ENCODE measurements at places on chromosomes 16 and 17.

DNA sequence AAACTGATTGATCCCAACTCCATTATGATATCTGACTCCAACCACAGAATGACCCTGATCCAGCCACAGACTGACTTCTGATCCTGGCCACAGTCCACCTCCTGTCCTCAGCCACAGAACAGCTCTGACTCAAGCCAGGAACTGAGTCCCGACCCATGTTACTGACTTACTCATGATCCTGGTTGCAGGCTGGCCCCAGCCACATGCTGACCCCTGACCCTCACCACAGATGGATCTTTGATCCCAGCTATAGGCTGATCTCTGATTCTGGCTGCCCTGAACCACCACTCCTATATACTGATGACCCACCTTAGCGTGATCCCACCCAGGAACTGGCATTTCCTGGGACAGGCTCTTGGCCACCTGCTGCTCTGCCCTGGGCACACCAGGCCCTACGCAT lies 32.2 kb upstream of the IL21R start:
- no peak for DNase-seq

DNA sequence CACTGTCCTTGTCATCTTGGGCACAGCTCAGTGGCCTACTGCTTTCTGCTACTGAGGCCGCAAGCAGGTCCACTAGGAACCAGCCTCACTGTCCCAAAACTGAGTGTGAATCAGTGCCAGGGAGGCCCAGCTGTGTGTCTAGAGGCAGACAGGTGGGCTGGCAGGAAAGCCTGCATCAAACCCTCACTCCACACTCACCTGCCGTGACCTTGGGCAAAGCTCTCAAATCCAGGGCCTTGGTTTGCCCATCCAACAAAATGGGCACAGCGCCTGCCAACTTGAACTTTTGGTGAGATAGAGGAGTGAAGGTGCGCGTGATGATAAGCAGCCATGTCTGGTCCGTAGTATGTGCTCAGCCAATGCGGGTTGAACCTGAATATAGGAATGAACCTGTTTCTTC lies 14.8 kb downstream of the ATP2C2 start:
- DNase-seq: no peak

- DNase-seq: no peak
These were observed 45.9 kb downstream of the ABAT start for GRCh38 chr16:8720080-8720966.

DNA sequence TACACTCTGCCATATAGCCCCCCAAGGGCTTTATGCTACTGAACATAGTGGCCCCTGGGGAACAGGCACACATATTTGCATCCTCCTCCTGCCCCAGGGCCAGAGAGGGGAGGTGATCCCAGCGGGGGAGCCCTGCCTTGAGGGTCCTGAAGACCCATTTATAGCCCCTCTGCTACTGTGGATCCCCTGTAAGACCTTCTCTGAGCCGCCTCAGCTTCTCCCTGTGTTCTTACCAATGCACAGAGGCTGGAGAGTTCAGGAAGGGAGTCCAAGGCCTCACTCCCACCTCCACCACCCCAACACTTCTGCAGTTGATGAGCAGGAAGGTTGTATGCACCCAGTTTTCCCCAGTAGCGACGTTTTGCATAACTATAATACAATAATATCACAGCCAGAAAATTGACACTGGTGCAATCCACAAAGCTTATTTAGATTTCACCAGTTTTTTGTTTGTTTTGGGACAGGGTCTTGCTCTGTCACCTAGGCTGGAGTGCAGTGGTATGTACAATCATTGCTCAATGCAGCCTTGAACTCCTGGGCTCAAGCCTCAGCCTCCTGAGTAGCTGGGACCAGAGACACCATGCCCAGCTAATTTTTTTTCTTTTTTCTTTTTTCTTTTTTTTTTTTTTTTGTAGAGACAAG lies 1.3 kb upstream of the FAM83G start:
- no peak for DNase-seq

GRCh38 chr17:56186222-56186786 lies 33.0 kb downstream of the ANKFN1 start:
- DNase-seq: no peak

GRCh38 chr16:78386557-78387324 lies 287.3 kb downstream of the WWOX start:
- DNase-seq: no peak

- DNase-seq: no peak
These were observed 3.6 kb downstream of the RNF166 start for GRCh38 chr16:88702371-88703210.

DNA sequence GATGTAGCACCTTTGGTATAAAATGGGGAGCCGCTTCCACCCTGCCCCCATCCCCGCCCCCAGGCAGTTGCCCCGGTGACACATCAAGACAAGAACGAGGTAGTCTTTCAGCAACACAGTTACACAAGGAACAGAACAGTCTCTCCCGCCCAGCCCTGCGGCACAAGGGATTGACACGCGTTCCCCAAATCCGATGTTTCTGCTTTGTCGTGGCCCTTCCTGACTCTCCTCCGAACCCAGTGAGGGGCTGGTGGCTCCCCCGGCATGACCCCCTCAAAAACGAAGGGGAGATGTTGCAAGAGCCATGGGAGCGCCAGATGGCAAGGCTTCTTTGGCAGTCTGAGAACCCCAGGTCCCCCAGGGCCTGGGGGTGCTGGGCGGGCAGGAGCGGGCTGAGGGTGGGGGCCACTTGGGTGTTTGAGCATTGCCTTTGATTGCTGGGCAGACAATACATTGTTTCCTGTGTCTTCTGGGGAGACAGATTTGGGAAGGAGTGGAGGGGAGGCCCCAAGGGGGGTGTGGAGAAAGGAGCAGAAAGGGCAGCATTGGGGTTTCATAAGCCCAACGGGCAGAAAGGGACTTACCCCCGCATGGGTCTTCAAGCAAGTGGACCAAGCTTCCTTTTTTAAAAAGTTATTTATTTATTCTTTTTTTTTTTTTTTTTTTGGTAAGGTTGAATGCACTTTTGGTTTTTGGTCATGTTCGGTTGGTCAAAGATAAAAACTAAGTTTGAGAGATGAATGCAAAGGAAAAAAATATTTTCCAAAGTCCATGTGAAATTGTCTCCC lies 16.6 kb downstream of the COL1A1 start:
- no peak for DNase-seq

DNA sequence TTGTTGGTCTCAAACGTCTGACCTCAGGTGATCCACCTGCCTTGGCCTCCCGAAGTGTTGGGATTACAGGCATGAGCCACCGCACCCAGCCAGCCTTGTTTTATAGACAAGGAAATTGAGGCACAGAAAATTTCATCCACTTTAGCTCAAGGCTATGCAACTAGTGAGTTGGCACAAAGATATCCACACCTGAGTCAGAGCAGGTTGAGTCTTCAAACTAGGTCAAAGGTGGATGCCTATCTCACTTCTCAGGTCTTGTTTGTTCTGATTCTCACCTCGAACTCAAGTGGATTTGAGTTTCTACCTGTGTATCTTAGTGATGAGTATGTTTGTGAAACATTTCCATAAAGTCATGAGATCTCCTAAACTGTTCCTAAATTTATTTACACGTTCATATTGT lies 35.6 kb upstream of the GAS7 start:
- DNase-seq: no peak

DNA sequence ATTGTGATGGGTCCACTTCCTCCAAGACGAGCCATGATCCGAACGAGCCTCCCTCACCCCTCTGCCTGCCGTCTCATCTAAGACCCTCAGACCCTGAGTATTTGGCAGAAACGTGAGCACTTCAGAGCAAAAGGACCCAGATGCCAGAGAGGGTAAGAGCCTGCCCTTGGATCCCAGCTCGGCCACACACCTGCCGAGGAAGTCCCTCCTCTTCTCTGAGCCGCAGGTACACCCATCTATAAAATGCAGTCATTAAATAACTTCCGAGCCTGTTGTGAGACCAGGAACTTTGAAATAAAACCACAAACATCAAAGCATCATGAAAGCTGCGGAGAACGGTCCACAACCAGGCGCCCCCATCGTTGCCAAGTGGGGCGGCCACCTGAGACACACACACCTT lies 64.8 kb upstream of the DOC2B start:
- no peak for DNase-seq

DNA sequence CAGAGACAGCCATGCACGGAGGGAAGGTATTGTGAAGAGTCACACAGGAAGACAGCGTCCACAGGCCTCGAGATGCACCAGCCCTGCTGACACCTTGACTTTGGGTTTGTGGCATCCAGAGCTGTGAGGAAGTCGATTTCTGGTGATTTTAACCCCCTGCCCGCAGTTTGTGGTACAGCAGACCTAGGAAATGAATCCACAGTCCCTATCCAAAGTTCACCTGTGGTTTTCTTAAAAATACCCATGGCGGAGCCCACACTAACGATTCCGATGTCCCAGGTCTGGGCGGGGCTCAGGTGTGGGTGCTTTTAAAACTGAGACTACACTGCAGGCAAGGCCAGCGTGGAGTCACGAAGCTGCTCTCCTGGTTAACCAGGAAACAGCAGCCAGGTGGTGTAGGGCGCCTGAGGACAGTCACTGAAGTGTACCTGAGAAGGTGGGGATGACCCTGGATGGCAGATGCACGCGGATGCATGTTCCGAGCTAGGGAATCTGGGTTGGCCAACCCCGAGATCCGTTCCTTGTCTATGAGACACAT lies 14.4 kb upstream of the MEAK7 start:
- DNase-seq: no peak

GRCh38 chr16:89534252-89534756 lies 26.1 kb downstream of the SPG7 start:
- DNase-seq: no peak

DNA sequence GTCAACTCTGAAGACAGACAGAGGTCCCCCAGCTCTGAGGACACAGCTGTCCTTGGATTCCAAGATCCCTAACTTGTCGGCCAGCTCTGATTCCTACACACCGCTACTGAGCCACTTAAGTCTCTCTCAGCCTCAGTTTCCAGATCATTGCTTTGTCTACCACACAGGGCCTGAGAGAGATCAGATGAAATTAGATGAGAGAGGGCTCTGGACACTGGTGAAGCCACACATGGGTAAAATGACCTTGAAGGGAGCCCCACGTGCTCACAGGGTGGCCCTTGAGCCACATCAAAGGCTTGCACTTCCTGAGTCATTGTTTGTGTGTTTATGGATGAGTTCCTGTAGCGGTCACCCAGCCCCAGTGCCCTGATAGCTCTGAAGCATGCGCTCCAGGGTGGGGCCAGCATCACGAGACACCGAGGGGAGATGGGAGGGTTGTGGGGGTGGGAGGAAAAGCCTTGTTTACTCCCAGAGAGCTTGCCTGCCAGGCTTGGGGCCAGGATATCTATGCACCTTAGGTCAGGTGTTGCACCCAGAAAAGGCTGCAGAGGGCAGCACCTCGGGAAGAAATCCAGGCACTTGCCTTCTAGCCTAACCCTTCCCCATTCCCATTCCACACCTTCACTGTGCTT lies 32.7 kb upstream of the SLC6A2 start:
- DNase-seq: no peak

DNA sequence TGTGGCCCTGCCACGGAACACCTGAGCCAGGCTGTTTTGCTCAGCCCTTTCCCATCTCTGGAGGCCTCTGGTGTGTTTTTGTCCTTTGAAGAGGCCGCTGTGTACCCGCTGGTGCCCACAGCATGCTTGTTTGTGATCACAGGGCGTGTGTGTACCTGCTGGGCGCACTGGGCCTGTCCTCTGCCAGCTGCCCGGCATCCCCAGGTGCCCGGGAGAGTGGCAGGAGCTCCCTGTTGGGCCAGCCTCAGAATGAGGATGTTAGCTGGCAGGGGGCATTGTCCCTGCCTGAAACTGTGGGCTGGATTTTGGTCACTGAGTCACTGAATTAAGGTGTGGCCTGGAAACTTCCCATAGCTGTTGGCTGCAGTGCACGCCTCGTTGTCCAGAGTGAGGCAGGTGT lies 31.1 kb downstream of the BAIAP2 start:
- DNase-seq: no peak

DNA sequence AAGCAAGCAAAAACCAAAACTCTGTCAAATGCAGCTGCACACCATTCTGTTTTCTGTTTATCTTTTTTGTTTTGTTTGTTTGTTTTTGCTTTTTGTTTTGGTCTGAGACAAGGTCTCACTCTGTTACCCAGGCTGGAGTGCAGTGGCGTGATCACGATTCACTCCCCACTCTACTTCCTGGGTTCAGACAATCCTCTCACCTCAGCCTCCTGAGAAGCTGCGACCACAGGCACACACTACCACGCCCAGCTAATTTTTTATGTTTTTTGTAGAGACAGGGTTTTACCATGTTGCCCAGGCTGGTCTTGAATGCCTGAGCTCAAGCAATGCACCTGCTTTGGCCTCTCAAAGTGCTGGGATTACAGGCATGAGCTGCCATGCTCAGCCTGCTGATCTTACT lies 19.3 kb upstream of the SLFN13 start:
- no peak for DNase-seq

- DNase-seq: no peak
These were observed 48.3 kb downstream of the ATP2C2 start for GRCh38 chr16:84416407-84417321.

- peak; percentile 13 for DNase-seq
These were observed 7.5 kb upstream of the C16orf95 start for GRCh38 chr16:87324411-87325275.

DNA sequence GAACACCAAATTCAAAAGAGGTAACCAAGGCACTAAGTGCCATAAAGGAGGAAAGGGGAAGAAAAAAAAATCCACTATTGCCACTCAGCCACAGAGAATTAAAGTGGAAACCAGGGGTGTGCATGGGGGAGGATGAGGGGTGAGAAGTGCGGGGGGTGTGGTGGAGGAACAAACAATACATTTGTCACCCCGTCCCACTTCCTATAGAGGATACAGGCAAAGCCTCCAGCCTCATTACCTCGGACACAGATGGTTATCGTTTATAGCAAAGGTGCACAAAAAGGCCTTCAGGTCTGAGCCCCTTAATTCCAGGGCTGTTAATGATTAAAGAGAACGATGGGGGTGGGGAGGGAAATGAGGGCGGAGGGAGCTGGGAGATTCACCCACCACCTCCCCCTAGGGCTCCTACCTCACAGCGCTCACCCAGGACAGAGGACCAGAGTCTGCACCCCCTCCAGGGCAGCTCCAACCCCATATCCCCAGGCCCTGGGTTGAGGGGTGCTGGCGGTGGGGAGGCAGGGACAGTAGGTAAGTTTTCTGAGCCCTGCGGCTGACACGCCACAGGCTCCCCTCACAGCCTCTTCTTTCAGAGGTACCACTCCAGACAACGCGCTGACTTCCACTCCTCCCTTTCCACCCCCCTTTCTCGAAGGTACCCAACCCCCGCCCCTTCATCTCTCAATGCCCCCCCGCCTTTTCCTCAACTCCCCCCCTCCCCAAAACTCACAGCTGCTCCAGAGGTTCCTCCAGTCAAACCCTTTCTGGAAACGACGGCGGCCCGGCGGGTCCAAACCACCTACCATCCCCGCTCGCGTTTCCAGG lies 470 bp downstream of the DCUN1D3 start:
- DNase-seq: no peak

- DNase-seq: no peak
These were observed 108.3 kb downstream of the ZNF423 start for GRCh38 chr16:49747654-49748053.

- DNase-seq: no peak
These were observed 223.2 kb downstream of the ZFHX3 start for GRCh38 chr16:72824761-72825160.

DNA sequence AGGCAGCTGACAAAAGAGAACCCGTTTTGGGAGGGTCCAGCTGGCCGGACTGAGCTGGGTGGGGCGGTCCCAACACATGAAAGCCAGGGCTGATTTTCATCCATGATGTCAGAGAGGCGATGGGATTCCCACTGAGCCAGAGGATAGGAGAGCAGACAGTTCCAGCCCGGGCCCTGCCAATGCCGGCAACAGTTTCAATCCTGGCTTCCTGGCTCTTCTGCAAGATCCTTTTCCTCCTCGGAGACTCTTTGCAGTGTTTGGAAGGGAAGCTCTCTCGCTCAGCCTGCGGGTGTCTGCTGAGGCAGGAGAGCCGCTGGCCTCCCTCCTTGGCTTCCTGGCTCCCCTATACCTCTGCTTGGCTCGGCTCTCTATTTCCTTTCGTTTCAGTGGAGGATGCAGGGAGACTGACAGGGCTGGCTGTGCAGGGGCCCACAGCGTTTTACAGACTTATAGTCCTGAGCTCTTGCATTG lies 145.5 kb upstream of the SOX9 start:
- DNase-seq: no peak
